ENCODE measurements at places on chromosomes 5 and 9.

DNA sequence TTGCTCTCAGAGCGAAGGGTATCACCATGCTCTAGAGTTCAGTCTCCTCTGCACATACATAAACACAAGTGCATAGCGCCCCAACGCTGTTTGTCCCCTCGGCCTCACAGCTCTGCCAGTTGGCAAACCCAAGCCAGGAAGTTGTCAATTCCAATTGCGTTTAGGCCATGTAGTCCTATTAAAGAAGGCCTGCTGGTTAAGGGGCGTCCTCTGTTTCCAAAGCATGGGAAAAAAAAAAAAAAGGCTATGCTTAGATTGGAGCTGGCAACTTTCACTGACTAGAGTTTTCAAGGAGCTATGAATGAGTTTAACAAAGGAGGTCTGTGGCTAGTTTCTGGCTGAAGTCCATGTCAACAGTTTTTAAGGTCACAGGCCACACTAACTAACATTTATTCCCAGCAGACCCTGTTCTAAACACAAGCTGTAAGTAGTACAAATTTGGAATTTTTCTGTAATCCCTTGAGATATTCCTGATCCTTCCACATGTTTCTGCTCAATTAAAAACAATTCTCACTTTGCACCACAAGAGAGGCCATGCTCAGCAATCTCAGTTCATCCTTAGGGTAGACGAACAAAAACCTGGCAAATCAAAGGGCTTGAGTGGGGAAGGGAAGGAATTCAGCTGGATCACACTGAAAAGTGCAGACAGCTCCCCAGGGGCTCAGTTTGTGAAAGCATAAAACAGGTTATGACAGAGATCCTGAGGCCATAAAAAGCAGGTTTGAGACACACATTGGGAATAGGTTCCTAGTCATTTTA, 187.7 kb downstream of the DENND1A start:
- DNase-seq: no peak

- DNase-seq: no peak
Observed at GRCh38 chr5:59487772-59488729, 405.5 kb downstream of the PDE4D start.

- DNase-seq: no peak
Observed at GRCh38 chr5:61228691-61229280, 66.5 kb upstream of the SMIM15 start.

- DNase-seq: no peak
Observed at GRCh38 chr9:88645879-88646199, 110.9 kb downstream of the NXNL2 start.

DNA sequence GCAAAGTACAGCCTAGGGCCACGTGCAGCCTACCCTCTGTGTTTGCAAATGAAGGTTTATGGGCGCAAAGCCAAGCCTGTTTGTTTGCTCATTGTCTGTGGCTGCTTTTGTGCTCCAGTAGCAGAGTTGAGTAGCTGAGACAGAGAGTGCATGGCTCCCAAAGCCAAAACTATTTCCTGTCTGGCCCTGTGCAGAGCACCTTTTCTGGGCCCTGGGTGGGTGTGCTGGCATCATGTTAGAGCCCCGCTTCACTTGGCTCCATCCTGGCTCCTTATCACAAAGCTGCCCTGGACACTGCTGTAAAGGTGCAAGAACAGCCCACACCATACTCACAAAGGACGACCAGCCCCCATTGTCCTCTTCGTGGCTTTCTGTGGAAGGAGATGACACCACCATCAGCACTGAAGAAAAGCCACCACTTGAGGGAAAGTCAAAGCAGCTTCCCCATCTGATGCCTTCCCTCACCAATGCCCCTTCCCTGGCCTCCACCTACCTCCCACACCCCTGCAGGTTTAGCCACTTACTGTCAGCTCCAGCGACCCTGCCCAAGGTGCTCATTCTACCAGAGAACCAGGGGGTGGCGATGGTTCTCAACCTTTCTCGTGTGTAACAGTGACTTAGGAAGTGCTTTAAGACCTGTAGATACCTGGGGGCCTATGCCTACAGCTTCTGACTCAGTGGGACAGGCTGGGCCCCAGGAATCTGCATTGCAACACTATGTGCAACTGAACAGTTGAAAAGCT, 23.4 kb downstream of the LCP2 start:
- DNase-seq: peak; percentile 31

GRCh38 chr5:153551537-153552079, 61.1 kb downstream of the GRIA1 start:
- DNase-seq: no peak

DNA sequence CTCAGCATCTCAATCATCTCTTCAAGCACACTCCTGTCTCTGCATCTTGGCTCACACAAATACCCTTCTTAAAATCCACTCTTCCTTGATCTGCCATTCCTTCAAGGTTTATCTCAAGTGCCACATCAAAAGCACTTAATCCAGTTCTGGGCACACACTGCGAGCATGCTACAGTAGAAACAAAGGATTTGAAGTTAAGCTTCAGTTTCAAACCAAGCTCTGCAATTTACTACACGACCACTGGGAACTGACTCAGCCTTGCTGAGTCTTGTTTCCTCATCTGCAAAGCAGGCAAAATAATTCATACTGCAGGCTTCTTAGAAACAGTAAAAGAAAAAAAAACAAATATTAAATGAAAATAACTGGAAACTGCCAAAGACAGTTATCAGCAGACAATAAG, 50.5 kb upstream of the CTNNAL1 start:
- DNase-seq: no peak

DNA sequence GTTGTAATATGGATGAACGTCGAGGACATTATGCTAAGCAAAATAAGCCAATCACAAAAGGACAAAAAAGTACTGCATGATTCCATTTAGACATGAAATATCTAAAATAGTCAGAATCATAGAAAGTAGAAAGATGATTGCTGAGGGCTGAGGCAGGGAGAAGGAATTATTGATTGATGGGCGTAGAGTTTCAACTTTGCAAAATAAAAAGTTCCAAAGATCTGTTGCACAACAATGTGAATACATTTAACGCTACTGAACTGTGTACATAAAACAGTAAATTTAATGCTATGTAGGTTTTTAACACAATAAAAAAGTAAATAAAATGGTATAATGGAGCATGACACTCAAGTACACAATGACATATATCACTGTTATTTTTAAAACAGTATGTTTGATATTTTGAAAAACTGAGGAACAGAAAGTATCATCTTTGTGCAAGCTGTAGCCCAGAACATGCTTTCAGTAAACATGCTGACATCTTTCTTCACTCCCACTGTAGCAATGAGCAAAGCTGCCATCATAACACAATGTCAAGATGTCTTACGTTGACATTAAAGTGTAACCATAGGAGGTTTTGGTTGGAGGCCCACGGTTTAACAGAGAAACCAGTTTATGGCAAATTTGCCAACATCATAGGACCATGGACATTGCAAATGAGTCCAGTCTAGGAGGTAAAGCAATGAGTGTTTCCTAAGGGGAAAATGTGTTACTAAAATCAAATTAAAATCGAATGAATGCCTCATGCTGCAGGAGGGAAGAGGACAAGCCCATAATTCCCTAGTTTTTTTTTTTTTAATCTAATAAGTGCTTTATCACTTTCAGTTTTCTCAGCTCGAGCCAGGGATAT, 125.8 kb upstream of the SGCD start:
- DNase-seq: no peak

GRCh38 chr5:132470596-132470995, 20.0 kb downstream of the IRF1 start:
- no peak for DNase-seq

GRCh38 chr9:73596321-73596720, 444.7 kb downstream of the ANXA1 start:
- no peak for DNase-seq

GRCh38 chr9:114154600-114155102, 686 bp upstream of the COL27A1 start:
- DNase-seq: no peak

GRCh38 chr5:77262697-77263096, 52.2 kb downstream of the PDE8B start:
- DNase-seq: no peak

DNA sequence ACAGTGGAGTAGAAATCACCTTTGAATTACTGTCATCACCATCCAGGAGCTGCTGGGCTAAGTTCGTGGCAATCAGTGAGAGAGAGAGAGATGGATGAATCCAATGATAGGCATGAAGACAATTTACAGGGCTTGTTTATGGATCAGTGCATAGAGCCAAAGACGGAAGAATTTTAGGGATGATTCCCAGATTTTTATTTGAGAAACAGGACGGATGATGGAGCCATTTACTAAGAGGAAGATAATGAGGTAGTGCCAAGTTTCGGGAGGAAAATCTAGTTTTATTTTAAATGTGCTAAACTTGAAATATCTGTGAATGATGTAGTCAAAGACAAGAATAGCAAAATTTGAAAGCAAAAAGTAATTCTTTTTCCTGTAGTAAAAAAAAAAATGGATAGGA, 394.2 kb upstream of the PAPPA start:
- DNase-seq: no peak

GRCh38 chr5:124997186-124997893, 250.9 kb upstream of the ZNF608 start:
- DNase-seq: no peak

DNA sequence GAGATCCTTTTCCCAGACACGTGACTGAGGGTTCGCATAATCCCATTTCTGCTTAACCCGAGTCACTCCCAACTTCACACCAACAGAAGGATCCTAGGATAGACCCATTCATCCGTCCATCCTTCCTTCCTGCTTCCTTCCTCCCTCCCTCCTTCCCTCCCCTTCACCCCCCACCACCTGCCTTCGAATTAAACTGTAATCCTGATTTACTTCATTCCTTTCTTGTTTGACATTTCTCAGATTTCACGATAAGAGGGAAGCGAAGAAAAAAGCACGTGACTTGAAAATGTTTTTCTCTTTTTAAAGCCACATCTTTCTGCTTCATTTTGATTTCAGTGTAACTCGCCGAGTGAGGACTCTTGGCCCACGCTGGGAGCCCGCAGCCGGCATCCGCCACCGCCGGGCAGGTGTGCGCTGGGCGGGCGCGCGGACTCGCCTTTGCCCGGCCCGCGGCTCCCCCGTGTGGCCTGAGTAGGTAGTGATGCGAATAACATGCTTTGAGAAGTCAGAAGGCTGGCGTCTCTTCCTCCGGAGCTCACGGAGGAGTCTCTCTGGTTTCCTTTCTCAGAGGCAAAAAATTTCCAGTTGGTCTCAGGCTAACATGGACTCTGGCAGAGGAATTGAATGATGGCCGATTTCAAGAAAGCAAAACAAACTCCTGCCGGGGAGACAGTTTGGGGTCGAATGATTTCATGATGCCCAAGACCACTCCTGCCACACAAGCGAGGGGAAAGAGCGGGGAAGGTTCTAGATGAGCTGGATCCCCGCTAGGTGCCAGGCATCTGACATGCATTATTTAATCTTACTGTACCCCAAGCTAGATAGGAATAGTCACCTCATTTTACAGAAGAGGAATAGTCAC, 117.7 kb downstream of the SLC12A2 start:
- DNase-seq: peak; percentile 90

DNA sequence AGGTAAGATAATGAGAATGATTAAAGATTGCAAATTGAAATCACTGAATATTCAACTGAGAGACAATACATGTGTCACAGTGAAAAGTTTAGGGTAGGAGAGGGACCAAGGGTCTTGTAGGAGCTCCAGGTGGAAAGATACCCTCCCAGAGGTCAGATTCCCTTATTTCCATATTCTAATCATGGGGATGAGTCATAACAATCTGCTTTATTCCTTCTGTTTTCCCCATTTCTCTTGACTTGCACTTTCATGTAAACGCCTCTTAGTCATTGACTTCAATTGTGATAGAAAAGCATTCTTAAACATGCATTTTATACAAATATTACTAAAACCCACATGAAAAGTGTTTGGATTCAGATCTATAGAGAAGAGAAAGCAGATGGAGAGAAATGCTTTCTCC, 81.3 kb upstream of the CTSL start:
- no peak for DNase-seq

DNA sequence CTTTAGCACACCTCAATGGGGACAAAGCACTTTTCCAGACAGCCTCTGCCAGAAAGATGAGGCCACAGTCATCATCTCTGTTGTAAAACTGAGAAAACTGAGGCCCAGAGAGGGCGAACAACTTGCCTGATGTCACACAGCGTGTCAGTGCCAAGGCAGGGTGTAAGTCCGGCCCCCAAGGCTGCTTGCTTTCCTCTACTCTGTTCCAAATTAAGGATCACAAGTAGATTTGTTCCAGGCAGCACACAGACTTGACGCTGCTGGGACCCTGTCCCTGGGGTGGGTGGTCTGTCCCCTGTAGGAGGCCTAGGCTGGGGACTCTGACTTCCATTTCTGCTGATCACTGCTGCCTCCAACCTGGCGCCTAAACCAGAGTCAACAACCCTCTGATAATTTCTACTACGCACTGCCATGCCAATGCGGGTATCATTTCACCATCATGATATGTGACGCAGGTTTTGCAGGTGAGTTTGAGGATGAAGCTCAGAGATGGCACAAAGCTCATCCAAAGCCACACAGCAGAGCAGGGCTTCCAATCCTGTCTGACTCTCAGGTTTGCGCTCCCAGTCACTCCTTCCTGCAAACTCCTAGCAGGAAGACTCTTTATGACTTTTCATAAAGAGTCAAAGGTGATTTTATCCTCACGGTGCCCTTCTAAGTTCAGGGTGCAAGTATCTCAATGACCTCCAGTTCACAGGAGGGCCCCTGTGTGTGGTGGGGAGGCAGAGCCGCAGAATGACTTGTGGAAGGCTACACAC, 13.5 kb upstream of the RALGDS start:
- DNase-seq: no peak

DNA sequence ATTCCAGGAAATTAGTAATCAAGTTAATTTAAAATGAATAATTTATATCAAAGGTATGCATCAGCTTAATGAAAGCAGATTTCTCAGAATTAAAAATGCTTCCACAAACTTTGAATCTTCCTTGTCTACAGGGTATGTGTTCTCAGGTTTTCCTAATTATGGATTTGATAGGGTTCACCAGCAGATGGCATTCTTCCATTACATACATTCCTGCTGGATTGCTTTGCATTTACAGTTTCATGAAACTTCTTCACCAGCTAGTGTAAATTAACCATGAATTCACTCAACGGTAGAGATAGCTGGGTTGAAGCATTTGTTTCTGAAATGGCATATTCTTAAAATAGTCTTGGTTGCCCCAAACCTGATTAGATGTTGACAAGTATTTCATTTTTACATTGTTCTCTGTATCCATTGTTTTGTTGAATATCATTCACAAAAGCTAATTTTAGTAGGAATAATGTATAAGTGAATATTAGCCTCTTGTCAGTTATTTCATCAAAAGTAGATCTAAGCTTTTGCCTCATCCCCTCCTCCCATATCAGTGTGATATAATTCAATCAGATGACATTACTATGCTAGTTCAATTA, 68.7 kb upstream of the WDR41 start:
- DNase-seq: no peak

DNA sequence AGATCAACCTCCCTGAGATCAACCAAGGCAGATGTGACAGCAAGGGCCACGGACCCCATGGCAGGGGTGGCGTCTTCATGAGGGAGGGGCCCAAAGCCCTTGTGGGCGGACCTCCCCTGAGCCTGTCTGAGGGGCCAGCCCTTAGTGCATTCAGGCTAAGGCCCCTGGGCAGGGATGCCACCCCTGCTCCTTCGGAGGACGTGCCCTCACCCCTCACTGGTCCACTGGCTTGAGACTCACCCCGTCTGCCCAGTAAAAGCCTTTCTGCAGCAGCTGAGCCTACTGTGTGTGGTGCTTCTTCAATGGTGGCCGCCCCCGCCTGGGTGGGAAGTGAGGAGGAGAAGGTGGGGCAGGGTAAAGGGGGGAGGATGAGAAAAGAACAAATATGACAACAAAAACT, 8.3 kb downstream of the GPX3 start:
- no peak for DNase-seq

- no peak for DNase-seq
Observed at GRCh38 chr5:72388646-72389045, 68.5 kb downstream of the PTCD2 start.

All from nephron progenitor cell (in vitro differentiated cells).